ENCODE measurements at places on chromosomes 12 and 14.

GRCh38 chr12:107461222-107461975 is 224.2 kb upstream of the PWP1 start:
- DNase-seq, result no peak

DNA sequence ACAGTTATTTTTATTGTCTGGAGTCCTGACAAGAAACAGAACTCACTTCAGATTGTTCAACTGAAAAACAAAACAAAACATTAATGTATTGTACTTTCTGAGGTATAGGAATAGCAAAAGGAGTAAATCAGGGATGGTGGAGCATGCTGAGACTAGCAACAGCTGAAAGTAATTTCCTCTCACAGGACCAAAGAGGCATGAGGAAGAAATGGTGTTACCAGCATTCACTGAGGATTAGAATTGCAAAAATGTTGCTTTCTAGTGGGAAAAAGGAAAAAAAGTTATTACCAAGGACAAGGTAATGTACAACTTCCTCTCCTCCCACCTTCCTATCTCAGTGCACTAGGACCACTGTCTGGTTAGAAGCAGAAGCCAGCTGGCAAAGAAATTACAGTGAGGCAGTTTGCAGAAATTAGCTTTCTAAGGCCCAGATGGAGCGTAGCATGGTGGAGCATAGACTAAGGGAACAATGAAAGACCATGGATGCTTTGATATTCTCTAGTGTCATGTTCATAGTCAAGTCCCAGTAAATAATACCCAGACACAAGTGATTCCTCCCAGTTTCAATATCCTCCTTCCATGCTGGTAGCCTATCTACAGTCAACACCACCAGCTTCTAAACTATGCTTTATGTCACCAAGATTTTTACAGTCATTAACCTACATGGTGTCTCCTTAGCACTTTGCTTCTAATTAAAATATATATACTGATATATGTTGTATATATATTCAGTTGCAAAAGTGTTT is 133.7 kb upstream of the DCN start:
- DNase-seq, result no peak

DNA sequence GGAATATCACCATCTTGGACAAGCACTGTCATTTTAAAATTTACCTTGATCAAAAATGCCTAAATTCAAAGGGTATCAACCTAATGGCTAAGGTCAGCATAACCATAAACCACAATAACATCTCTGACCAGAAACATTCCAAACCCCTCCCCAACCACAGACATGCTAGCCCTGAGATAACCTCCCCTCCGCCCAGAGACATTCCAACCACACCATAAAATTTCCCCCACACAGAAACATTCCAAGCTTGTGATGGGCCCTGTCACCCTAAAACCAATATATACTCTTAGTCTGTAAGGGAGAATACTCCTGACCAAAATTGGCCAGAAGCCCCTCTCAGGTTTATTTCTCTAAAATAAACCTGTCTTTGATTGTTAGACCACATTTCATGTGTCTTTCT is 17.7 kb downstream of the EPYC start:
- no peak for DNase-seq

GRCh38 chr12:111417784-111418593 is 12.3 kb downstream of the SH2B3 start:
- DNase-seq, result no peak

- no peak for DNase-seq
These were observed 3.0 kb downstream of the ATP6V0A2 start for GRCh38 chr12:123715195-123715594.

GRCh38 chr14:74401504-74402241 is 24.3 kb downstream of the SYNDIG1L start:
- DNase-seq, result peak; percentile 21

DNA sequence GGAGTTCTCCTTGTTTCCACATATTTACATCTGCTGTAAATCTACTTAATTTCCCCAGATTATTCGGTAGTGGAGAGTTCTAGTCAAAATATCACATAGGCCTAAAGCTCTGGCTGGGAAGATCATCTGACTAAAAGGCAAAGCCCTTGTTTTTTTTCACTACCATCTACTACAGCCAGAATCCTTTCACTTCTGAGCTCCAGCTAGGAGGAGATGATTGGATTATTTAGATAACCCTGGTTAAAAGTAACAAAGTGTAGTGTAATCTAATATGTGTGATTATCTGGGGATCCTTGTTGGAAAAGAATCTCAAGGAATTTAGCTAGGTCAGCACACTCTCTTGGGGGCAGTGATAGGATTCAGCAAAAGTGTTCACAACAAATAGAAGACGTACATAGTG is 125.4 kb downstream of the DYRK2 start:
- DNase-seq, result no peak

GRCh38 chr14:36553656-36554260 is 28.7 kb downstream of the NKX2-8 start:
- DNase-seq, result no peak

DNA sequence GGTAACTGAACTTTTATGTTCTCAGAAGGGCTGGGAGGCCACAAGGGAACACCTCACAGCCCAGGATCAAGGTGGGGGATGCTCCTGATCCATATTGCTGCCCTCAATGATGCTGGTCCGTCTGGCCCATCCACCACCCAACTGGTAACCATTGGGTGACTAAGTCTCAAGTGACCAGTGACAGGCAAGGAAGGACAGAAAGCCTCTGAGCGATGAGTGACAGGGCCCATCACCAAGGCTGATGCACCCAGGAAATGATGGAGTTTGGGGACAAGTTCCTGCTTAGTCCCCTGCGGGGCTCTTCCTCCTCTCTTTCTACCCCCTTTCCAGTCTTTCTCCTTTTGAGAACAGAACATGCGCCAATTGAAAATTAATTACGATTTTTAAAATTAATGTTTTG is 2.6 kb upstream of the MMP19 start:
- DNase-seq, result no peak

GRCh38 chr12:98127336-98127679 is 388.1 kb upstream of the TMPO start:
- no peak for DNase-seq

GRCh38 chr14:105383083-105383730 is 15.1 kb upstream of the TEX22 start:
- no peak for DNase-seq

DNA sequence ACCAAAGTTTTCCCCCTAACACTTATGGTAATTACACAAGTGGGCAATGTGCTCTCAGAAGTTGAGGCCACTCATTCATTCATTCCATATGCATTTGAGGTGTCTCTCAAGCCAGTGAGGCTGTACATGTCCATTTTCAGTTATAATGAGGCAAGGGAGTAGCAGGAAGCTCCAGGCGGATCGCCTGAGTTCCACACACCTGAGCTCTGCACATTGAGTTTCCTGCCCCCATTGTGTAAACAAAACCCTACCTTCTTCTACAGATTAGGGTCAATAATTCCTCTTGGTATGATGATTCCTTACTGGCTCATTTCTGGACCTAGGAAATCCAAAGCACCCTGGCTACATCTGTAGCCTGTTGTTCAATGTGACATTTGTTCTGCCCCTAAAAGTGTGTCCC is 555.3 kb downstream of the MED13L start:
- DNase-seq, result no peak

GRCh38 chr12:92253301-92253700 is 107.7 kb upstream of the BTG1 start:
- DNase-seq, result no peak

- DNase-seq, result no peak
These were observed 9.0 kb downstream of the LRTM2 start for GRCh38 chr12:1829306-1829900.

GRCh38 chr12:118334939-118335567 is 37.7 kb downstream of the TAOK3 start:
- DNase-seq, result no peak

GRCh38 chr12:97560350-97560749 is 97.7 kb downstream of the RMST start:
- no peak for DNase-seq

- DNase-seq, result no peak
These were observed 32.7 kb downstream of the VCPKMT start for GRCh38 chr14:50083467-50084337.

DNA sequence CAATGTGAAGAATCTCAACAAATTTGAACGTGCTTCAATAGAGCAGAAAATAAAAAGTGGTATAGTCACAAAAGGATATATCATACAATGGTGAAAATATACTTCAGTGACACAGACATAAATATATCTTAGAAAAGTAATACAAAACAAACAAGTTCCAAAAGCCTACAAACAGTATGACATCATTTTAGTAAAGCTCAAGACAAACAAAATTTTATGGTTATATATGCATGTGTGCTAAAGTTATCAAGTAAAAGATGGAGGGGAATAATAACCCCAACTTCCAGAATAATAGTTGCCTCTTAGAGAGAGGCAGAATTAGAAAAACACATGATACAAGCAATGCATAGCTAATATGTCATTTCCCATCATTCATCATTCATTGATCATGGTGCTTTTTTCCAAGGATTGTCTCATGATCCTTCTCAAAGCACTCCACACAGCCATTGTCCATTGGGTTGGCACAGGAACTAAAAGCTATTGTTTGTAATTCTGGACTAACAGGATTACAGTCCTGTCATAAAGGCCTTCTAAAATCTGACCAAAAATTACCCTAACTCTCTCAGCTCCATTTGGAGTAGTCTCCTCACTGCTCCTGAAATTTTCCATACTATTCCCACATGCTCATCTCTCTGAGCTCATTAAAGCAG is 59.5 kb downstream of the IFNG-AS1 start:
- DNase-seq, result no peak

DNA sequence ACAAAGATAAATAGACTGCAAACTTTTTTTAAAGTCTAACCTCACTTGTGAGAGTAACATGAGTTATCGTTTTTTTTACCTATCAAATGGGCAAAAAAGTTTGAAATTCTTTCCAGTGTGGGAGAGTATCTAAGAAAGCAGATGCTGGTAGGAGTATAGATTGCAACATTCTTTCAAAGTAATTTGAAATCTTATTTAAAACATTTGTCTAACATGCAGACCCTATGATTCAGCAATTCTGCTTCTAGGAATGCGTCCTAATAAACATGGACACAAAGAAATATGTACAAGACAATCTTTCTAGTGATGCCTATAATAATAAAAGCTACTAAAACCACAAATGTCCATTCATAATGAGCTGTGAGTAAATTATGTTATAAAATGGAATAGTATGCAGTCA is 110.4 kb upstream of the TMCC3 start:
- DNase-seq, result no peak

GRCh38 chr12:44299524-44299923 is 463.6 kb downstream of the TMEM117 start:
- DNase-seq, result no peak

GRCh38 chr14:101183376-101184103 is 280.0 kb upstream of the RTL1 start:
- no peak for DNase-seq

GRCh38 chr12:2286461-2287131 is 233.8 kb downstream of the CACNA1C start:
- no peak for DNase-seq

GRCh38 chr12:11780521-11781101 is 131.1 kb downstream of the ETV6 start:
- no peak for DNase-seq

DNA sequence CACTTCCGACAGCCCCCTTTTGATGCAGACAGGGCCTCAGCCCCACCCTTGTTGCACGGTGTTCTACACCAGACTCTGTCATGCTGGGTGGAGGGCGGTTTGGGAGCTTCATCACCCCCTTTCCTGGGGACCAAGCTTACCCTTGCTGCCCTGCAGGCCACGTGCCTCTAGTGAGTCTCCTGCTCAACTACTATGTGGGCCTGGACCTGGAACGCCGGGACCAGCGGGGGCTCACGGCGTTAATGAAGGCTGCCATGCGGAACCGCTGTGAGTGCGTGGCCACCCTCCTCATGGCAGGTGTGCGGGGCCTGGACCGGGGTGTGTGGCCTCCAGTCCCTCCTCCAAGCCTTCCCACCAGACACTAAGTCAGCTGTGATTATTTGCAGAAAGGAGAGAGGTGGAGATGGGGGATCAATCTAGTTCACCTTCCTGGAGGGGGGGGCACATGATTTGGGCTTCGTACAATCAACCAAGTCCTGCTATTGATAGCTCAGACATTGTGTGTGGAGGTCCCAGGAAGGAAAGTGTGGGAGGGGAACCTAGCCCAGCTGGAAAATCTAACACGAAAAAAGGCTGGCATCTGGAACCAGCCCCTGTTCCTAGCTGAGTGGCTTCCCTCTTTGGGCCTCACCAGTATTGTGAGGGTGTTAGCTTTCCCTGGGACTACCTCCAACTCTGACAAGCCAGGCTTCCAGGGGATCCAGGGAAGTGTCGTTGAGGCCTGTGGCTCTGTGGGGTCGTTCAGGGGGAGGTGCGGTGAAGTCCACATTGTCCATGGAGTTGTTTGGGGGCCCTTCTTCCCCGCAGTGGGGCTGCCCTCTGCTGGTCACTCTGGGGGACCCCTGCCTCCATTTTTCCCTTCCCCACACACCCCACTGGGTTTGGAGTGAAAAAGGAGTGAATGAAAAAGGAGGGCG is 1.6 kb downstream of the ANKRD33 start:
- no peak for DNase-seq

- no peak for DNase-seq
These were observed 66.4 kb upstream of the GPATCH2L start for GRCh38 chr14:76085358-76085757.

GRCh38 chr14:101242442-101243385 is 318.6 kb upstream of the DIO3 start:
- no peak for DNase-seq

- no peak for DNase-seq
These were observed 86.9 kb downstream of the STAB2 start for GRCh38 chr12:103673891-103674375.

DNA sequence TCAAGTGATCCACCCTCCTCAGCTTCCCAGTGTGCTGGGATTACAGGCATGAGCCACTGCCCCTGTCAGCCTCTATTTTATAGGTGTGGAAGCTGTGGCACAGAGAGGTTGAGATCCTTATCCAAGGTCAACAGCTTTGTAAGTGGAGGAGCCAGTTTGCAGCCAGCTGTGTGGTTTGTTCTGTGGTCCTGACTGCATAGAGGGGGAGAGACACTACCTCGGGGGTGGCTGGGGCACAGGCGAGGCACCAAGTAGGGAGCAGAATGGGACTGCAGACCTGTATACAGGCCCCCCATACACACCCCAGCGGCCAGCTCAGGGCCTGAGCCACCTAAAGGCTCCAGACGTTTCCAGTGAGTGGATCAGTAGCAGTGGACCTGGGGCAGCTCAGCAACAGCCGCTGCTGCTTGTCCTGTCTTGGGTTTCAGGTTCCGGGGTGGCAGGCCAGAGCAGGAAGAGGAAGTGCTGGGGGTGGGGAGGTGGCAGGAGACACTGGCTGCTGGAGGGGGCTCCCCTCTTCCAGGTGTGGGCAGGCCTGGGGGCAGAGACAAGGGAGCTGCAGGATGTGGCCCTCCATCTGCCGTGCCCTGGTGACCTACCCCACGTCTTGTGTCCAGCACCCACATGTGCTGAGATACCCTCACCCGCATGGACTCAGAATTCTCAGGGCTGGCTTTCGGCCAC is 11.0 kb downstream of the ORAI1 start:
- no peak for DNase-seq

Measured in stimulated activated CD8-positive, alpha-beta memory T cell treated with anti-CD3 and anti-CD28 coated beads, Interleukin-7, amount 100 ng/mL, for 1 hour (primary cell).